Daoy (cell line): ENCODE measurements at places on chromosomes 4 and X.

- DNase-seq = no peak
These were observed 15.7 kb downstream of the HAUS3 start for GRCh38 chr4:2226261-2226660.

DNA sequence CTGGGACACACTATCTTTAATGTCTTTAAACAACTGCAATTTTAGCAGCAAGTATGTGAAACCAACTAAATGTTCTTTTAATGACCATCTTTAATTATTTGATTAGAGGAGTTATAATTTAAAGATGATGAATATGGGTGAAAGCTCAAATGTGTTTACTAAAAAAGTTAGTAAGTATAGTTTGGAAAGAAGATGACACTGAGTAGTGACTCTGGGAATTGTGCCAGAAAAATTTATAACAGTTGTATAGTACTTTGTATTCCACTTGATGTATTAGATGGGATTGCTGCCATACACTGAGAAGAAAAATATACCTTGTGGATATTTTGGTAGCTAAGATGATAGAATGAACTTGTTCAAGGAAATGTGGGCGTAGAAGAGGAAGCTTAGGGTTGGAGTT, 19.5 kb upstream of the PACRGL start:
- DNase-seq = no peak

DNA sequence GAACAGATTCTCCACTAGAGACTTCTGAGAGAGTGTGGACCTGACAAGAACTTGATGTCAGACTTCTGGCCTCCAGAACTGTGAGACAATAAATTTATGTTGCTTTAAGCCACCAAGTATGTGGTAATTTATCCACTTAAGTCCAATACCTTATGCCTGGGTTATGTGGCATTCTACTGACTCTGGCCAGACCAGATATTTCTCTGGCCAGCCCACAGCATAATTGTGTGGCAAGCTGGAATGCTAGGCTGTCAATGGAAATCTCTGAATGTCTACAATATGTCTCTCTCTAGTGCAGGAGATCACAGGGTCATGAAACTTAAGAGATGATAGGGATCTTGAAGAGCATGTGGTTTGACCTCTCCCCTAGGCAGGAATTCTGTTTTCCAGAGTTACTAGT, 251.0 kb downstream of the ZNF674 start:
- DNase-seq = no peak

GRCh38 chrX:84123585-84123984, 64.4 kb downstream of the RPS6KA6 start:
- no peak for DNase-seq

GRCh38 chrX:140762061-140762460, 52.5 kb downstream of the LINC00632 start:
- DNase-seq = peak; percentile 34

DNA sequence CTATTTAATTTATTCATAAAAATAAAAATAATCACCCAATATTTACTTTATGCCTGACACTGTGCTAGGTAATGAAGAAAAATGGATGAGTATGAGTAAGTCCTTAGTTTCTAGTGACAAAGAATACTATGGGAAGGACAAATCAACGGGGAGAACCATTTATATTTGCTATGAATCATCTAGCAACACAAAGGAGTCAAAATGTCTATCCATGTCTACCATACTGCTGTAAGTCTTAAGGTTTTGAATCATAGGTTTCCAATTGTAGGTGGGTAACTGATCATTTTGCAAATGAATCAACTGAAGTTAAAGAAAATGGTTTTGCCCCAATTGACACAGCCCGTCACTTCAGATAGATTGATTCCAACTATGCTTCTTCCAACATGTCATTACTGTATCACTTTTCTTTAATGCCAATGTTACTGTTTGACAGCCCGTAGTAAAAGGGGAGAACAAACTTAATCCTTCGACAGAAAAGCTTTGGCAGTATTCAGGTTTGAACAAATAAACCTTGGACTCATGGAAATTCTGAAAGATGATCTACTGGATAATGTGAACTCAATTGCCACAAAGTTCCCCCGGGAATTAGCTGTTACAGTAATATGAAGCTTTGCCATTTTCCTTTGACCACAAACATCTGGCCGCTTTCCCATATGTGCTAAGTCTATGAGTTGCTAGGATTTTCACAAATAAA, 3.2 kb downstream of the TDO2 start:
- DNase-seq = peak; percentile 84

- peak; percentile 30 for DNase-seq
These were observed 2.2 kb upstream of the CFI start for GRCh38 chr4:109803924-109804571.

DNA sequence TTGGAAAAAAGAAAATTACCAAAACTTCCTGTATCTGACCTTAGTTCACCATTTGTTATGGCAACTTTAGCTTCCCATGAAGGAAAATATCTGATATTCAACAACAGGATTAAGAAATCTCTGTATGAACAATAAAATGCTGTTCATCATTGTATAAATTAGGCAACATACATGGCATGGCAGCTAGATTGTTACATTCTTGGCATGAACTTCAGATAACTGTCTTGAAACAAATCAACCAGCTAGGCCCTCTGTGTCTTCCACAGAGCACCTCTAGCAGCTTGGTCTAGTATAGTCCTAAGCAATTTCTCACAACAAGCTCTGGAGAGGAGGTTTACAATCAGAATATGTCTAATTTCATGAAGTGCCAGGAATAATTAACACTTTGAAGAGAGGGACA, 105.4 kb upstream of the PCDH7 start:
- DNase-seq = no peak

DNA sequence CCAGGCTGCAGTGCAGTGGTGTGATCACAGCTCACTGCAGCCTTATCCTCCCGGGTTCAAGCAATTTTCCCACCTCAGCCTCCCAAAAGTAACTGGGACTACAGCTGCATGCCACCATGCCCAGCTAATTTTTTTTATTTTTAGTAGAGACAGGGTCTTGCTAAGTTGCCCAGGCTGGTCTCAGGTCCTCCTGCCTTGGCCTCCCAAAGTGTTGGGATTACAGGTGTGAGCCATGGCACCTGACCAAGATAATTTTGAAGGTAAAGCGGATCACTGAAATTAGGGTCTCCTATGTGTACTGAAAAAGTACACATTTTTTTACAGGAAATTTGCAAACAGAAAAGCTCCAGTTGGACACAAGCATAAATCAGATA, 4.8 kb downstream of the SAT1 start:
- DNase-seq = no peak

GRCh38 chr4:53009824-53010223, 147.7 kb downstream of the RASL11B start:
- no peak for DNase-seq

DNA sequence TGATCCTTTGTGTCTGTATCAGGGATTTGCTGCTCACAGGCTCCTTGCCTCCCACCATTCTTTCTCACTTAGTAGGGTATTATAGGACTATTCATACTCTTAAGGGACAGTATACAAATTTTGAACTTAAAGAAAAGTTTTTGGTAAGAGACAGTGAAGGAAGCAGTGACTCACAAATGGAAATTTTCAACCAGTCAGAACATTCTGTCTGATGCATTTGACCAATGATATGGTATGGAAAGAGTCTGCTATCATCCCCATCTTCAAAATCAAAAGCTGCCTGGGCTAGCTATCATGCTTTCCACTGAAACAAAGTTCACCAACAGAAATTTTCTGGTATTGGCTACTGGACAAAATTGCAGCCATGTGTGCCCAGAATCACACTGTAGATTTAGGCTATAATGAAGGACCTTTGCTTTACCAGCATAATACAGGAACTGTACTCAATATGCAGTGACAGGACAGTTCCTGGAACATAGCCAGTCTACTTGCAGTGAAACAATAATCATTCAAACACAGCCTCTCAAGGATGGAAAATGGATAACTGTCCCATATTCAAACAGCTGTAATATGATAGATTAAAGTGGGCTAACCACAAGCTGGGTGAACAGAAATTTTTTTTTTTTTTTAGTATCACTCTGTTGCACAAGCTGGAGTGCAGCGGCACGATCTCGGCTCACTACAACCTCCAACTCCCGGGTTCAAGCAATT, 109.0 kb upstream of the ACSL4 start:
- DNase-seq = no peak

DNA sequence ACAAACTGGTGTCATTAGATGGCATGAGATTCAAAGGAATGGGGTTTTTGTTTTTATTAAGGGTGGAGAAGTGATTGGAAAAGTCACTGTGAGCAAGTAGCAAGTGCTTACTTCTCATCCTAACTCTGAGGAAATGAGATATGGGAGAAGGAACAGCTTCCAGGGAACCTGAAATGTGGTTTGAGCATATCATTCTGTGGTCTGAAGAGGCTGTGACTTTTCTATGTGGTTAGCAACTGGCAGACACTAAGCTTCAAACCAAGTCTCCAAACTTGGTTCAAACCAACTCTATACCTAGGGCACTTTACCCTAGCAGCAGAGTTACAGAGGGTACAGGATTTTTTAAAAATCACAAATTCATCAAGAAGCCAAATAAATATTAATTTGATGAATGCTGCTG, 58.2 kb downstream of the DCLK2 start:
- peak; percentile 51 for DNase-seq

DNA sequence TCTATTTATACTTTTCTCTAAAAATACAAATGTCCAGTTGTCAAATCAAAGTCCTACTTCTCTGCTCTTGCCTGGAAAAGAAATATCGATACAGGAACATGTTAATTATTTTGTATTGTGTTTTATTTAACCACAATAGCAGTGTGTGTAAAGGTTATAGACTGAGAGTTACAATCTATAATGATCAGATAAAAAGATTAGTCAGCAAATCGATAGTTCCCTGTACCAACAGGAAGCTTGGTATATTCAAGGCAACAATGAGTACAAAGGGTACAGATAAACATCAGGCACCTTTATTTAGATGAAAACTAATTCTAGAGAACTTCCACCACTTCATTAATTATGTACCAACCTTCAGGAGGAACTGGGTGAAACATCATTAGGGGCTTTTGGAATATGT, 469.5 kb downstream of the GBA3 start:
- DNase-seq = no peak
